ENCODE measurements at places on chromosomes 13 and 19.

GRCh38 chr19:38337360-38337653 lies 1.7 kb downstream of the CATSPERG start:
- DNase-seq: no peak

- DNase-seq: no peak
Measured at GRCh38 chr13:73876323-73876722, 257.9 kb downstream of the KLF12 start.

- DNase-seq: no peak
Measured at GRCh38 chr13:110714797-110715394, 1.4 kb downstream of the ING1 start.

GRCh38 chr19:49497789-49498103 lies 1.5 kb downstream of the RPS11 start:
- no peak for DNase-seq

DNA sequence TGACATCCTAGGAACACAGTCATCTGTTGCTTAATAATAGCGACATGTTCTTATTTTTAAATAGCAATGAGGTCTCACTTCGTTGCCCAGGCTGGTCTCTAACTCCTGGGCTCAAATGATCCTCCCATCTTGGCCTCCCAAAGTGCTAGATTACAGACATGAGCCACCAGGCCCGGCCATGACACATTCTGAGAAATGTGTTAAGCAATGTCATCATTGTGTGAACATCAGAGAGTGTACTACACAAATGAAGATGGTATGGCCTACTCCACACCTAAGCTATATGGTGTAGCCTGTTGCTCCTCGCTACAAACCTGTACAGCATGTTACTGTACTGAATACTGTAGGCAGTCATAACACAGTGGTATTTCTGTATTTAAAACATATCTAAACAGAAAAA lies 24.6 kb upstream of the GARRE1 start:
- no peak for DNase-seq

- no peak for DNase-seq
Measured at GRCh38 chr19:50047671-50048070, 21.9 kb downstream of the ZNF473 start.

DNA sequence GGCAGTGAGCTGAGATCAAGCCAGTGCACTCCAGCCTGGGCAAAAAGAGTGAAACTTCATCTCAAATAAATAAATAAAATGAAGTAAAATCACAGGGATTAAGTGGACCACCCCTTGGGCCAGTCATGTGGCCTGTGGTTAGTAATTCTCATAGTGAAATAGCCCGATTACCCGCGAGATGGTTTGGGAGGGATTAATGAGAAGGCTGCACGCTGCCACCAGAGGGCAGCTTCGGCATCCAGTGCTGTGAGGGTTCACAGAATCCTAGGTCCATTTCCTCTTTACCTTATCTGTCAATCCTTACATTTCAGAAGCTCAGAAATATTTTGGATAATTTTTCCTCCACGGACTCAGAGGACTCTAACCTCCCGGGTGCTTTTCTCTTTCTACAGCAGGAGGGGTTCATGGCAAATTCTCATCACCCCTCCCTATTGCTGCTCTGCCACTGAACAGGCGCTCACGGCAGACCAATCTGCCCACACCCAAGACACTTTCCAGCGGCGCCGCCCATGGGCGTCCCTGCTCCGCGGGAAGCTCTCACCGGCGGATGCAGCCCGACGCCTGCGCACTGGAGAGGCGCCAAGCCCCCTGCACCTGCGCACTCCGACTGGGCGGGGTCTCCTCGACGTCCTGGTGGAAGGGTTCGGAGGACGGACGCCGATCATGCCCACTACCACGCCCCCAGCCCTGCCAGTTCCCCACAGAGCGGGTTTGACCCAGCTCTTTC lies 11.0 kb downstream of the ZNF835 start:
- no peak for DNase-seq

GRCh38 chr13:21619633-21620220 lies 15.8 kb upstream of the MICU2 start:
- DNase-seq: no peak

GRCh38 chr19:13002166-13002898 lies 7.1 kb downstream of the NFIX start:
- no peak for DNase-seq

DNA sequence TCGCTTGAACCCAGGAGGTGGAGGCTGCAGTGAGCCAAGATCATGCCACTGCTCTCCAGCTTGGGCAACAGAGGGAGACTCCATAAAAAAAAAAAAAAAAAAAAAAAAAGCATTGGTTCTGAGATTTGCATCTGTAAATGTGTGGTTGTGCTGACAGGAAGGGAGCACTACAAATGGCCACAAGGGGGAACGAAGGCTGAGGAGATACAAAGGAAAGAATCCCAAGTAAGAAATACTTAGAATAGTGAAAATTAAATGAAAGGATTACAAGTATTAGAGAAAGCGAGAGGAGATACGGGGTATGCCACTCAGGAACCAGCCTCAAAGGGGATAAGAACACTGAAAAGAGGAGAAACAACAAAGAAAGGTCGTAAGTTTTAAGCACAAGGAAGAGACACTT lies 284.9 kb downstream of the KLF12 start:
- no peak for DNase-seq

DNA sequence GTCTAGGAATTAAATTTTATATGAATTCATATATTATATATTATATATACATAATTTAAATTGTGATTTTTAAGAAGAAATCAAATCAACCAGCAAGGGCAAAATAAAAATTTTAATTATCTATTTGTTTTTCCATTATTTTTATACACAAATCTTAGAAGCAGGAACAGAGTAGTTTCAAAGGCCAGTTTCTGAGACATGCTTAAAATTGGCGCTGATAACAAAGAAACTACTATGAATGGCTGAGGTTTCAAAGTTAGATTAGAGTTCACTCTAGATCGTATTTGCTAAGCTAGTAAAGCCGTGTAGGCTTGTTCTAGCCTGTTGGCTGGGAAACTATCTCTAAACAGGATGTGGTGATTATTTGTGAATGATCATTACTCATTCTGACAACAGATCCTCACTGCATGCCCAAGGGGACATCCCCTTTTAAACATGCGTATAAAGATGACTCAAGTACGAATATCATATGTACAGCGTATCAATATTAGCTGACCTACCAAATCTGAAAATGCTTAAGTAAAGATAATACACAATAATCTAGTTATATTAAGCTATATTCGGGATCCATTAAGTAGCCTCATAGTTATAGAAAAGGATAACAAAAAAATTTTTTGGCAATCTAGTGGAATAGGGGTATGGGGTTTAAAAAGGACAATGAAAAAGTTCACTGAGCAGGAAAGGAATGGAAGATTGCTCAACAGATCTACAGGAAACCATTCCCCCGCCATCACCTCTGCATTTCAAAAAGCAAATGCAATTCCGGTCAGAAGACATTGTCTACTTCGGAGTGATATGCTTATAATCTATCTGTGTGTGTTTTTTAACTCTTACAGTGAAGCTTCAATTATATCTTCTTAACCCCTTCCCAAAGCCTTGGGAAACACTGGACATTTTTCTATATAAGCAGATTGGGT lies 150.1 kb downstream of the SHISA2 start:
- no peak for DNase-seq

- no peak for DNase-seq
Measured at GRCh38 chr19:46551164-46551563, 50.0 kb upstream of the CALM3 start.

DNA sequence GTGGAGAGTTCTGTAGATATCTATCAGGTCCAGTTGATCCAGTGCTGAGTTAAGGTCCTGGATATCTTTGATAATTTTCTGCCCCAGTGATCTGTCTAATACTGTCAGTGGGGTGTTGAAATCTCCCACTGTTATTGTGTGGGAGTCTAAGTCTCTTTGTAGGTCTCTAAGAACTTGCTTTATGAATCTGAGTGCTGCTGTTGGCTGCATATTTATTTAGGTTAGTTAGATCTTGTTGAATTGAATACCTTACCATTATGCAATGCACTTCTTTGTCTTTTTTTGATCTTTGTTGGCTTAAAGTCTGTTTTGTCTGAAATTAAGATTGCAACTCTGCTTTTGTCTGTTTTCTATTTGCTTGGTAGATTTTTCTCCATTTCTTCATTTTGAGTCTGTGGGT lies 15.4 kb downstream of the AP1M1 start:
- DNase-seq: no peak

- no peak for DNase-seq
Measured at GRCh38 chr19:51740356-51740755, 11.3 kb downstream of the FPR1 start.

- no peak for DNase-seq
Measured at GRCh38 chr13:25717666-25718197, 334.1 kb downstream of the SHISA2 start.

DNA sequence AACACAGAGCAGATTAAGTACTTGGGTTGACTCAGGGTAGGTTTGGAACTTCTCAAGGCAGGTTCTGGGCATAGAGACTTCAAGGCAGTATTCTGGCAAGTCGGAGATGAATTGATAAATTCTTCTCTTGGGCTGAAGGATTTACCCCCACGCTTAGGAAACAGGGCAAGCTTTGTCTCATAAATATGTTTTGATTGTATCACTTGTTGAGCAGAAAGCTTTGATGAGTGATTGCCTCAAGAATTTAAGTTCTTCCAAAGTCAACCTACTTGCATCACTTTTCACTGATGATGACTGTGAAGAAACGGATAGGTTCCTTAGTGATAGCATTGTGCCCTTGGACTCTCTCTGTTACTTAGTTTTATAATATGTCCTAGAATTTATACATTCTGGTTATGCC lies 258.6 kb upstream of the DACH1 start:
- DNase-seq: no peak

- DNase-seq: no peak
Measured at GRCh38 chr13:89199138-89199537, 1528.0 kb downstream of the SLITRK5 start.

DNA sequence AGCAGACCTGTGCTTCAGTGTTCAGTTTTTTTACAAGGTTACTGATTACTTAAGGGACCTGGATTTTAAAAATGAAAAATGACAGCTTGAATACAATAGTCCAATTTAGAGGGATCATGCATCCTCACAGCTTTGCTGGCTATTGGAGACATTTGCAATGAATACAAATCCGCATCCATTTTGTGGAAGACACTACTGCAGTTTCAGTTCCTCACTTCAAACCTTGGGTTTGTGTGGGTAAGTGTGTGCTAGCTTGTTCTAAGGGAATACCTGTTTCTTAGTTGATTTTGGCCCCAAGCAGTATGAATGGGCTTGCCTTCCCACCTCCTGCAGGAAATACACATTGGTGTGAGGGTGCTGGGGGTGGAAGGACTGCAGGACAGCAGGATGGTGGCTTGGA lies 222.4 kb downstream of the OLFM4 start:
- DNase-seq: no peak

GRCh38 chr19:41799444-41800000 lies 3.1 kb downstream of the CEACAM3 start:
- peak; percentile 60 for DNase-seq
